ENCODE measurements at places on chromosomes 11 and 22.

DNA sequence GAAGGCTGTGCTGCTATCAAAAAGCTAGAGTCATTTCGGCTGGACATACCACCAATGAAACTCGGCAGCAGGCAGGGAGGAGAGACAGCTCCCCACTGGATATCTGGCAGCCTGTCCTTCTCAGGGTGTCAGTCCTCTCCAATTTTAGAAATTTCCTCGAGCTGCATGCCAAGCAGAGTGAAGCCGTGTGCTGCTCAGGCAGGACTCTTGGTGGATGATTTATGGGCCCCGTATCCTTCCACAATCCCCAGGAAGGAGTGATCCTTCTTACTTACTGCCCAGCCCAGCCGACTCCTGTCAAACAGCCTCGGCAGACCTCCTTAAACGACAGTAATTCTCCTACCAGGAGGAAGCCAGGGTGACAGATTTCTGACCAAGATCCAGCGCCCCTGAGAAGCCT is 410.4 kb downstream of the TENM4 start:
- DNase-seq, result no peak

DNA sequence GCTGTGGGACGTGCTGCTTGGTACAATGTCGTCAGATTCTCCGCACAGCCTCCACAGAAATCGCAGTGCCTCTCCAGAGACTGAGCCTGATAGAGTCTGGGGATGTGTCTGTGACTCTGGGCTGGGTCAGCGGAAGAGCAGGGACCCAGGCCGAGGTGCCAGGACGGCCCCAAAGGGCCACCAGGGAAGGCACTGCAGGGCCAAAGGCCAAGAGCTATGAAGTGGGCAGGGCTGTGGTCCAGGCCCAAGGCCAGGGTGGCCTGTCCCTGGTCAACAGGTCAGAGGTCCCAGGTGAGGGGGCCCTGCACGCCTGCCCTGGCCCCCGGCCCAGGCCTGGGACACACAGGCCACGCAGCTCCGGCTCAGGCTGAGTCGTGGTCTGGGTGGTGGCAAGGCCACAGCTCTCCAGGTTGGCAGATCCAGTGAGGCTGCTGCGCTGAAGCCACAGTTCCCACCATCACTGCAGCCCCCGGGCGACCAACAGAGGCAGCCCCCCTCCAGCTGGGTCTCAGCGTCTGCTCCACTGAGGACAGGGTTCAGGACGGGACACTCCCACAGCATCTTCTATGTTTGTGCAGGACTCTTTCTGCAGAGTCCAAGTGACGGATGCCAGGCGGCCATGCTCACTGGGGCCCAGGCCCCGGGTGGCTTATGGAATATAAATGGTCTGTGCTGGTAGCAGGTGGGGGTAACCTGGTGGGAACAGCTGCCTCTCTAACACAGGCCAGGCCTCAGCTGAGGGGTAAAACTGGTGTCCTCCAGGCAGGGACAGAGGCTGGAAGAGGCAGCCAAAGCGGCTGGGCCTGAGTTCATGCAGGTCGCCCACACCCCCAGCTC is 4.8 kb upstream of the PIM3 start:
- no peak for DNase-seq

DNA sequence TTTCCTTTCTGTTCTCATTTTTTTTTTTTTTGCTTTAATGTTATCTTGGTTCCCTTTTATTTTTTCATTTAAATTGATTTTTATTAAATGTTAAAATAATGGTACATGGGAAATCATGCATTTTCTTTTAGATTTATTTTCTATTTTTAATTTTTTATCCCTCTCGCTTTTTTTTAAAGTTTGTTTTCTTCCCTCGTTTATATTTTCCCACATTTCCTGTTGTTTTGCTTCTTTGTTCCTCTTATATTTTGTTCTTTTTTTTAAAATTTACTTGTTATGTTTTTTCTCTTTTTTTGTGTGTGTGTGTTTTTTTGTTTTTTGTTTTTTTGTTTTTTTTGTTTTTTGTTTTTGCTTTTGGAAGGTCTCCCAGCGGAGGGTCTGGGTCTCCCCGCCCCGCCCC is 34.9 kb upstream of the EIF3D start:
- DNase-seq, result no peak

GRCh38 chr11:112298535-112298934 is 37.9 kb upstream of the PLET1 start:
- DNase-seq, result no peak

DNA sequence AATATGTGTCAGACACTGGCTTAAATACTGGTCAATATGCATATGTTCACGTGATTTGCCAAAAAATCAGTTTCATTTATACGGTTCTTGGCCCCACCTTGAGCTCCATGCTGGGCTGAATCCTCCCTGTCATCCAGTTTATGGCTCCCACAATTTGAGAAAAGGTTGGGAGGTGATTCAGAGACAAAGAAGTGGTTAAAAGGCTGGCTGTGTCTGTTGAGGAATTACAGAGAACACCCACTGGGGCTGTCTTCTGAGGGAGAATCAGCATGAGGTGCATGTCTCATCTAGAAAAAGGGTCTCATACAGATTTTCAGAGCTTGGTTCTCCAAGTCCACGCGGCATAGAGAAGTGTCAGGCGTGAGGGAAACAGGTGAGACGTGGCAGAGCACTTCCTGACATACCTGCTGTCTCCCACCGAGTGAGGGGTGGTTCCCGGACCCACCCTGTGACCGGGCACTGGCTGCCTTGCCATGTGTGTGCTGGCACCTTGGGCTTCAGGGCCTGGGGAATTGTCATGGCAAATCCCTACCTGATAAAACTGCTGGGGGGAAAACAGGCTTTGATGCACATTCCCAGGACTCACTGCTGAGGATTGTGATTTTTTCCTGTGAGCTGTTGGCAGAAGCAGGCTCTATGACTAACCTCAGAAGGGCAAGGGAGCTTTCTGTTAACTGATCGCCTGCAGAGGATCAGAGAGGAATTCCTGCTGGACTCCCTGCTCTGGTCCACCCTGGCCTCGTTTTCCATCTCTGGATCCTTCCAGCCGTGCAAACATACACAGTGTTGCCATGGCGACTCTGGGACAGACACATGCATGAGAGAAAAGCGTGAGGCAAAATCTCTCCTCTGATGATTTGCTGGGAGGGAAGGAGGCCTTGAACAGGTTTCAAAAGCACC is 223.6 kb downstream of the ADAMTS15 start:
- no peak for DNase-seq

GRCh38 chr11:94648789-94649188 is 81.6 kb downstream of the PIWIL4 start:
- no peak for DNase-seq

DNA sequence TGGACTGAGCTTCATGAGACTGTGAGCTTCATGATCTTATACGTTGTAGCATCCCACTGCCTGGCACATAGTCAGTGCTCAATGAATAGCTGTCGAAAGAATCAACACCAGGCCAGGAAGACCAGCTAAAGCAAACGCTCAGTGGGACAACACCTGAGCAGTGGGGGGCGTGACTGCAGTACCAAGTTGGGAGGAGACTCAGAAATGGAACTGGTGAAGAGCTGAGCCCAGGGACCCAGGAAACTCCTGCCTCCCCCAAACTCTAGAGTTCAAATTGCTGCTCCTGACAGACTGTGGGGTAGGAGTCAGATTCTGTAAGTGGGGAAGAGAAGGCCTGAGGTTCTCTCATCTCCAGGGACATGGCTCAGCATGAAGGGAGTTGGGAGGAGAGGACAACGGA is 59.3 kb downstream of the MORC2 start:
- DNase-seq, result no peak

GRCh38 chr22:41106122-41106968 is 14.0 kb downstream of the EP300 start:
- no peak for DNase-seq

DNA sequence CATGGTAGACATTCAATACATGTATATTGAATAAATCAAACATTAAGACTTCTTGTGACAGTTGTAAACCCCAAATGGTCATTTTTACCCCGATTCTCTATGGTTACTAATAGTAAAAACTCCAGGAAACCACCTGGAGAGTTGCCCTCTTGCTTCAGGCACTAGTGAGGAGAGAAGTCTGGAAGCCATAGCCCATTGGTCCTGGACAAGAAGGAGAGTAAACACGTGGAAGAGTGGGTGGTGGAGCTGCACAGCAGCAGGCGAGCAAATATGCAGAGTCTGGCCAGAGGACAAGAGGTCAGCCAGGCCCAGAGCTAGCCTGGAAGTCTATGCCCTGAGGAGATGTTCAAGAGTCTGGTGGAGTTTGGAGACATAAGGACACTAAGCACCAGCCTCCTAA is 17.7 kb downstream of the DCHS1 start:
- DNase-seq, result no peak

GRCh38 chr22:40107851-40108378 is 69.8 kb upstream of the TNRC6B start:
- no peak for DNase-seq

DNA sequence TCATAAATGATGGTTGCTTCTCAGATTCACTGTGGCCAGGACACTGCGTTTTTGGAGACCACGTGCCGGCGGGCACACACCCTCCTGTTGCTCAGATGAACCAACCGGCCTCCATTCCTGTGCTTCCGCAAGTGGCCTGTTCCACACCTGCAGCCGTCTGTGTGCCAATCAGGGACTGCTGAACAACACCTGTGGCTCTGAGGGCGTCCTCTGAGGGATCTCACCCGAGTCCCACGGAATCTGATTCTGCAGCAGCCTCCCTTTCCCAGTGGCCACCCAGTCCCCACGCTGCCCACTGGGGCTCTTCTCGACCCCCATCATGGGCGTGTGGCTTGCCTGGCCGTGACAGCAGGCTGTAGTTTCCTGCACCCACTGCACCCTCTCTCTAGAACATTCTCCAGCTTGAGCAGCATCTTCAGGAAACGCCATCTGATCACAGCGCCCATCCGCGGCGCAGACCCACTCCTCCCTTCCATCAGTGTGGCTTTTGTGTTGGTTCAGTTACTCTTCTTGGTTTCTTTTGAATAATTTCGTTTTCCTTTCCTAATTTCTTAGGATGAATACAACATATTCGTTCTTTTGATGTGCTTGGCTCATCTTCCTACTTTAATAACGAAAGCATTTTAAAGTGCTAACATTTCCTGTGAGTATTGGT is 100.3 kb upstream of the SLC22A12 start:
- DNase-seq, result no peak

DNA sequence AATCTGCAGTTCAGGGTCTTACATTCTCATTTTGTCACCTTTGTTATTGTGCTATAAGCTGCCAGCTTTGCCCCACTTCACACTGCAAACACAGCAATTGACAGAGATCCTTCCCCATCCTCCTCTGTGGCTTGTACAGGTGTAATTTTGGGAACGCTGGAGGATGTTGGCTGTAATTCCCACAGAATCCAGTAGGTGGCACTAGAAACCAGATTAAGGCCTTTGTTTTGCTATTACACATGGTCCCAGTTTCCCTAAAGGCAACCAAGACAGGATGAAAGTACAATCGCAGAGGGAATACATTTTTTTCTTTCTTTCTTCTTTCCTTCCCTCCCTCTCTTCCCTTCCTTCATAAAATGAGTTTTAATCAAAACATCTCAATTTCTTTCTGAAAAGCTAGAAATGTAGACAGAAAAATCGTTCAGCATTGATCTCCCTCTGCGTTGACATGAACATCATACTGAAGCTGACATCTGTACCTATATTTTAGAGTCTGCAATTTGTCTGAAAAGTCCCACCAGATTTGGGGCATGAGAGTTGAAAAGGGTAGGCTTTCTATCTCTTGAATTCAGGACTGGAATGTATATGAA is 21.3 kb upstream of the NELL1 start:
- peak; percentile 25 for DNase-seq

GRCh38 chr11:105367129-105367528 is 227.6 kb upstream of the CARD18 start:
- no peak for DNase-seq

GRCh38 chr11:69207165-69207889 is 51.6 kb downstream of the SMIM38 start:
- DNase-seq, result no peak

GRCh38 chr11:134407321-134407828 is 4.7 kb downstream of the B3GAT1 start:
- no peak for DNase-seq

- DNase-seq, result no peak
These were observed 16.8 kb upstream of the CASTOR1 start for GRCh38 chr22:30305906-30306626.

GRCh38 chr22:33472462-33473344 is 414.5 kb upstream of the SYN3 start:
- no peak for DNase-seq

DNA sequence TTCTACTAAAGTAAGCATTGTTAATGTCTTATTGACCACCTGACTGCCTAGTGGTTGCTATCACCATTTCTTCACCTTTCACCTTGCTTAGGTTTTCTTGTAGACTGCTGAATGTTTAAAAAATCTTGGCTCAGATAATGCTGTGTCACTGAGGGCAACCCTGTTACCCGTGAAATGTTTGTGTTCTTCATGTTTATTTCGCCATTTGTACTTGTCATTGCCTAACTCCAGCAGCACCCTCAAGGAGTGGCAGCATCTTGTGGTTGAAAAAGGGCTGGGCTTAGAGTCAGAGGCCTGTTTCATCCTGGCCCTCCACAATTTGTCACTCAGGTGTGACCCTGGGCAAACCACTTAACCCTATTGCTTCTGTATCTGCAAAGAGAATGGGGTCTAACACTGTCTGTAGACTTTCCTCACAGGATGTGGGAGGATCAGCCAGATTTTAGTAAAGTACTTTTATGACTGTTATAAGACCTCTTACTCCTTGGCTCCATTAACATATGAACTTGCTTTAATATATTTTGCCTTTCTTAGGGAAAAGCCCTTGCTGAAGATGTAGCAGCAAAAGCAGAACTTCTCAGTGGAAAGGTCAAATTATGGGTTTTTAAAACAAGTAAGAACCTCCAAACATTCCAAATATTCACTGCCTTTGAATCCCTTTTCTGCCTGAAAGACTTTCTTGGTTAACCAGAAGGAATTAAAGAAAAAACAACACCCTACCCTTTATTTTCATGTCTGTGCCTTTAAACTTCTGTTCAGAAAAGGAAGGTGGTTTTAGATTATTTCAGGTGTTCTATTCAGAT is 154.5 kb upstream of the C11orf87 start:
- no peak for DNase-seq

DNA sequence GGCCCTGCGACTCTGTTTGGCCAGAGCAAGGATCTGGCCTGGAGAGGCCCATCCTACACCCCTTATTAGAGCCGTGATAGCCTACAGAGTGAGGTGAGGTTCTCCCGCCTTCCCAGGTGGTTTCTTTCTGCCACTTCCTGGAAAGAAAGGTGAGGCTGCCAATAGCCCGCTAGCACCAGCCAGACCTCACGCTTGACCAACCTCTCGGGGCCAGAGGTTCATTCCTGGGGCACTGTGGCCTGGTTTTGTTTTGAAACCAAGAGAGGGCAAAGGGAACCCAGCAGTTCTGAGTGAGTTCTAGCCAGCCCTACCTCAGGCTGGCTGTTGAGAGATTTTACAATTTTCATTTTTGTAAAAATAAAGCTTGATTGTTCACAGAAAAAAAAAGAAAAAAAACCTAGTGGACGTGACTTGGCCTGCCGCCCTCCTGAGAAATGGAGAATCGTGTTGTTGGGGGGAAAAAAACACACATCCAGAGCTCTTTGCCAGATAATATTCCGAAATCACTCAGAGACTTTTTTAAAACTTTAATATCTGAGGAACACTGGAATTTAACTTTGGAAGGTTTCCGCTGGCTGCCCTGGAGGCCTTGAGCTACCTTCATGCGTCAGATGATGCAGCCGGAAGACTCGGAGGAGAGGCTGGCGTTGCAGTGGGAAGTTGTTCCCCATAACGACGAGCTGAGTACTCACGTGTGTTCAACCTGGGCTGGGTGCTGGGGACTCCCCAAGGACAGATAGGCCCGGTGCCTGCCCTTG is 84.5 kb downstream of the BCR start:
- DNase-seq, result no peak

GRCh38 chr11:61787928-61788491 is 4.4 kb downstream of the TMEM258 start:
- DNase-seq, result no peak

Measured in activated T-cell treated with anti-CD3 and anti-CD28 coated beads for 4 hours (primary cell).